ENCODE measurements at places on chromosomes 16 and 17.

- DNase-seq = no peak
Observed at GRCh38 chr16:54211203-54211602, 75.4 kb downstream of the IRX3 start.

- DNase-seq = no peak
Observed at GRCh38 chr16:17269439-17269838, 201.3 kb downstream of the XYLT1 start.

DNA sequence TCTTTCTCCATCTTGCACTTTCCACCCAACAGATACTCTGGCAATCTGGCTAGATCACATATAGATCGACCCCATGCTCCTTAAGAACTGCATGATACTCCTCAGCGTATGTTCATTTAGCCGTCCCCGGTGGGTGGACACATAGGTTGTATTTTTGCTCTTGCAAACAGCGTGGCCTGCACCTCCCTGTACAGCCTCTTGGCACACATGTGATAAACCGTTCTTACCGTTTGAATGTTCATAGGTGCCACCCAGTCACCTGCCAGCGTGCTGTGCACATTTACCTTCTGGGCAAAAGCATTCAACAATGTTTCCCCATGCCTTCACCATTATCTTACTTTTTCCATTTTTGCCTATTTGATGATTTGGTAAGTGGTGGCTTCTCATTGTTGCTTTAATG is 6.2 kb downstream of the TNP2 start:
- DNase-seq = no peak

DNA sequence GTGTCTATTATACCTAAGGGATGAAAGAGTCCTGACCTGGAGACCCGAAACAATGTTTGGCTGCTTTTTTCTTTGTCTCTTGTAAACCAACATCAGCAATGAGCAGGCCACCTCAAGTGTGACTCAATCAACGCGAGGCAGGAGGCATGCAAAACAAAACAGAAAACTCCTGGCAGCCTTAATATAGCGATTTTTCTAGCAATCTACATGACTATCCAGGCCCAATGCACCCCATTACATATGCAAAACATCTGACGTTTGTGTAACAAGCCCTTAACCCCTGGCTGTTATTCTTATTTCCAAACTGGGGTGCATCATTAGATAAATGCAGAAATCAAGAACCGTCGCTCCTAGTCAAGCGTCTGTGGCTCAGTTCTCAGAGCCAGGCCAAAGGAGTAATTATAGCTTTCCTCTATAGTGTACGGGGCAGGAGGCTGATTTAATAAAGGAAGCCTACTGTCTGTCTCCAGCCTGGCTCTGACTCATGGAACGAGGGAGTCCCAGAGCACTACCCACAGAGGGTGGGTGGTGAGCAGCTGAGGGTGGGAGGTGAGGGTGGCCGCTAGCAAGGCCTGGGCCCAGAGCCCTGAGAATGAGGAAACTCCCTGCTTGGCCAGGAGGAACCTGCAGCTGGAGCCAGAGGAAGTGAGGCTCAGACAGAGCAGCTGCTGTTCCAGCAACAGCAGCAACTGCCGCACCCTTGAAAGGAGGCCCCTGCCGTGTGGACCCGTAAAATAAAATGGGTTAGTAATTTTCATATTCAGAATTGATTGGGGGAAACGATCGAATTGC is 43.9 kb downstream of the CHD9 start:
- DNase-seq = peak; percentile 98

- no peak for DNase-seq
Observed at GRCh38 chr17:82487910-82488309, 29.4 kb downstream of the NARF start.

DNA sequence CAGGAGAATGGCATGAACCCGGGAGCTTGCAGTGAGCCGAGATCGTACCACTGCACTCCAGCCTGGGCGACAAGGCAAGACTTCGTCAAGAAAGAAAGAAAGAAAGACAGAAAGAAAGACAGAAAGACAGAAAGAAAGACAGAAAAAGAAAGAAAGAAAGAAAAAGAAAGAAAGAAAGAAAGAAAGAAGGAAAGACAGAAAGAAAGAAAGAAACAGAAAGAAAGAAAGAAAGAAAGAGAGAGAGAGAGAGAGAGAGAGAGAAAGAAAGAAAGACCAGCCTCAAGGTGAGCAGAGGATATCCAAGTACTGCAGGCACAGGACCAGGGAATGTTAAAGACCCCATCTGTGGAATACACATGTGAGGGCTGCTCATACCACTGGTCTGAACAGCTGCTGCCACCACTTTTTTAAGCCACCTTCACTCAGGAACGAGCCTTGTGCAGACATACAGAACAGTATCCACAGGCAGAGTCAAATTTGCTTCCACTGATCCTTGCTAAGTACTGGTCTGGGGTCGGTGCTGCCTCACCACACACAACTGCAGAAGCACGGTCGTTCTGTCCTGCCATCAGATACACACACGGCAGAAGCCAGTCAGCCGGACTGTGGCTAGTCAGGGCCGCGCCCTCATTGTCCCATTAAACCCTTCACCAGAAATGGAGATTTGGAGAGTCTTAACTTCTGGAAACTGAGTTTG is 7.7 kb downstream of the RAB5C start:
- DNase-seq = no peak

DNA sequence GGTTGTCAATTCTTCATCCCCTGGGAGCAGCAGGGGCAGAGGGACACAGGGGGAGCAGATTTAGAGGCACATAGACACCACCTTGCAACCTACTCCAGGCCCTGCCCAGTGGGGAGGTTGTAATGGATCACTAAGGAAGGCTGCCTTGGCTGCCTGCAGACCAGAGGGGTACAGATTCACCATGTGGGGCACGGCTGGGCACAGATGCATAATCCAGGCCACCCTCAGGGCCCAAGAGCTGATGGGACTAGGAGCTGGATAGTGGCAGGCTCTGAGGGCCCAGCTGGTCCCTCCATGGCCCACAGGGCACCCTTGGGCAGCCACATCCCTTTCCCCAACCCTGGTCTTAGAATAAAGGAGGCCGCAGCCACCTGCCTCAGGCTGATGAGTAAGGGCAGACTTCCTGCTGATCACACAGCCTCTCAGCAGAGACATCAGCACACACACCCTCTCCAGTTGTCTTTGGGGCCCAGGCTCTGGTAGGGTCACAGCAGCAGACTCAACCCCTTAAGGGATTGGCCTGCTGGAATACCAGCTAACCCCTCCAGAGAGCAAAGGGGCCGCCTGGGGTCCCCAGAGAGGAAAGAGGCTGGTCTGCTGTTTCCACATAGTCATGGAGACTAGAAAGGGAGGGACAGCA is 224.9 kb downstream of the GSG1L start:
- no peak for DNase-seq

DNA sequence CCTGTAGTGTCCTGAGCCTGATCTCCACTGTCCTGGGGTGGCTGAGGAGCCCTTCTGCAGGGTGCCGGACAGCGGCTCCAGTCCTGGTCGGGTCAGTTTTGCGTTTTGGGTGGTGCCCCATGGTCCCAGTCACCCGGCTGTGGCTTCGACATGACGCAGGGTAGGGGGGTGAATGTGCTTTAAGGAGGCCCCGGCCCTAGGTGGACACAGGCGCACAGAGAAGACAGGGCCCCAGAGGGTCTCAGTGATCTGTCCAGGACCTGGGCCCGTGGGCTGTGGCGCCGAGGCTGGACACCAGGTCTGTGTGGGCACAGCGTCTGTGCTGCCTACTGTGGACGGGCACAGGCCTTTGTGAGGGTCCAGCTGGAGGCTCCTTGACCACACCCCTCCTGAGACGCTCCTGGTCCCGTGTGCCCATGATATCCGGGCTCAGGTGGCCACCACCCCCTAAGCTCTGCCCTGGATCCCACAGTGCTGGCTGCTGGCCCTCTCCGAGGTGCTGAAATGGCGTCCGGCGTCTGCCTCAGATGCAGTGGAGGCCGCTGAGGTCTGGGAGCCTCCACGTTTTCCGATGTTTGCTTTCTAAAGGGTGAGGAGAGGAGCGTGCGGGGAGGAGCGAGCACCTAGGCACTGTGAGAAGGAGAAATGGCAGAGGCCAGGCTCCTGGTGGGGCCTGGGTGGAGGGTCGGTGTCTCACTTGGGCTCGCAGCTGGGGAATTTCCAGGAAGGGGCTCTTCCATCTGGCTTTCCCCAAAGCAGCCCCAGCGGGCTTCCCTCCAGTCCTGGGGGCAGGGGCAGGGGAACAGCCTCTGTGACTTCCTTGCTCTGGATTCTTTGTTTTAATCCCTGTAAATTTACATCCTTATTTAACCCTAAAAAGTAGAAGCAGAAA is 56.1 kb upstream of the ACSF3 start:
- peak; percentile 47 for DNase-seq

DNA sequence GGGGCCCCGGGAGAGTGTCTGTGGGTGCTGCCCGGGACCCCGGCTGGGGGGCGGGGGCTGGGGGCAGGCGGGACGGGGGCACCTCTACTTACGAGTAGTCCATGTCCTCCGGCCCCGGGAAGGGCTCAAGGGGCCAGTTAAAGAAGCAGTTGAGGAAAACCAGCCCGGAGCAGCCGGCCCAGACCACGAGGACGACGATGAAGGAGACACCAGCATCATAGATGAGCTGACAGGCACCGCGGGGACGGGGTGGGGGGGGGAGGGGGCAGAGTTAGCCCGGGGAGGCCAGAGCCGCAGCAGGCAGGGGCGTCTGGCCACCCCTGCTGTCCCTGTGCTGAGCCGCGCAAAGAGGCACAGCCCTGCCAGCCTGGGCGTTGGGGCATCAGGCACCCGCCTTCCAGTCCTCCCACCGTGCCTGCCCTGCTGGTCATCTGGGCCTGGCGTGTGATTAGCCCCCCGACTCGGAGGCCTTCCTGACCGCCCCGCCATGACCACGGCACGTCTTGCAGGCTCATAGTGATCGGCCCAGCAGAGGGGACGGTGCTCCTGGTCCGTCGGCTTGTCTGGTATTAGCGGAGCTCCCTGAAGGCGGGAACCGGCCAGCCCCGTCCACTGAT is 29.0 kb upstream of the PITPNA start:
- no peak for DNase-seq

DNA sequence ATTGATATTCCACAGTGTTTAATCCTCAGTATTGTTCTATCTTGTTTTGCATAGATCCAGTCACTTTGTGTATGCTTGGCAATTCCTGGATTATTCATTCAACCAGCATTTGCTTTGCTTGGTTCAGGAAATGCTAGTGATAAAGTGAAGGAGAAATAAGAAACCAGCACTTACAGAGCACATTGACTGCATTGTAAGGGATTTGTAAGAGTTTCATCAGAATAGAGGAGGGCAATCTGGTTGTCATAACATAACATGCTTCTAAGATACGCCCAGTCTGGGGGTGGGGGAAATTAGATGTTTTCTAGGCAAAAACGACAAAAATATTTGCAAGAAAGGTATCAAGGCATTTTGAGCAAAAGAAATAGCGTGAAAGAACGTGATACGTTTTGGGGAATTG is 40.4 kb downstream of the TNRC6A start:
- DNase-seq = no peak

DNA sequence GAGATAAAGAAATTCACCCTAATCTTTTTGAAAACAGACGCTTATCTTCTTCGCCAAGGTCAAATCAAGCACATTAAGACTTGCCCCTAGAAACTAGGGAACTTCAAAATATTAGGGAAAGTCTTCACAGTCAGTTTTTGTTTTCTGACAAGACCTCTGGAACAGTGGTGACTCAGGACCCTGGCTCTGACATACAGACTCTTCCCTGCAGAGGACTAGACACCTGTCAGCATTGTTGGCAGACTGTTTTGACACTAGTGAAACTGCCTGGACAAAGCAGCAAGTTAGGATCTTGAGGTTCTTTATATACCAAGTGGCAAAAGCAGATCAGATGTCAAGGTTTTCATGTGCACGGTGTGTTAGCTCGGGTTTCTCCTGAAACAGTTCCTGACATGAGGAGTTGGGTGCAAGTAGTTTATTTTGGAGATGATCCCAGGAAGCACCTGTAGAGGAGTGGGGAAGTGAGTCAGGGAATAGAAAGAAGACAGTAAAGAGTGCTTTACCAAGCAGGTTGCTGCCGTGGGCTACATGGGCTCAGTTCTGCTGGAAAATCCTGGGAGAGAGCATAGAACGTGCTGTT is 182.0 kb upstream of the IRX5 start:
- no peak for DNase-seq

- DNase-seq = no peak
Observed at GRCh38 chr16:85579191-85579590, 33.9 kb upstream of the GSE1 start.

- DNase-seq = no peak
Observed at GRCh38 chr17:4959261-4959965, 8.2 kb downstream of the SPAG7 start.

- DNase-seq = no peak
Observed at GRCh38 chr16:49453021-49453420, 79.4 kb downstream of the C16orf78 start.

- no peak for DNase-seq
Observed at GRCh38 chr17:81664051-81664470, 2.3 kb downstream of the OXLD1 start.

DNA sequence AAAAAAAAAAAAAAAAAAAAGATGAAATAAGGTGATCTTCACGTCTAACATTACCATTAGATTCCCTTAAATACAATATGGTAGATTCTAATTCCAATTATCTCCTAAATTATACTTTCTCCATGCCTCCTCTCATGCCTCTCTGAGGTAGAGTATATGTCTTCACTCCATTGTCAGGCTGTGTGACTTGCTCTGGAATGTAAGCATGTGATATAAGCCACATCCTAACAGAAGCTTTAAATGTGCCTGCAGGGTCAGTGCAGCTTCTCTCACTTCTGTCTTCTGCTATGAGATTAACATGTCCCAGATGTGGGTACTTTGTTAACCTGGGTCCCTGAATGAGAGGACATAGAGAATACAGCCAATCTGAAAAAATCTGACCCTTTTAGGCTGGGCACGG is 32.6 kb downstream of the MED13 start:
- no peak for DNase-seq

- no peak for DNase-seq
Observed at GRCh38 chr17:21174186-21174585, 39.8 kb downstream of the TMEM11 start.

DNA sequence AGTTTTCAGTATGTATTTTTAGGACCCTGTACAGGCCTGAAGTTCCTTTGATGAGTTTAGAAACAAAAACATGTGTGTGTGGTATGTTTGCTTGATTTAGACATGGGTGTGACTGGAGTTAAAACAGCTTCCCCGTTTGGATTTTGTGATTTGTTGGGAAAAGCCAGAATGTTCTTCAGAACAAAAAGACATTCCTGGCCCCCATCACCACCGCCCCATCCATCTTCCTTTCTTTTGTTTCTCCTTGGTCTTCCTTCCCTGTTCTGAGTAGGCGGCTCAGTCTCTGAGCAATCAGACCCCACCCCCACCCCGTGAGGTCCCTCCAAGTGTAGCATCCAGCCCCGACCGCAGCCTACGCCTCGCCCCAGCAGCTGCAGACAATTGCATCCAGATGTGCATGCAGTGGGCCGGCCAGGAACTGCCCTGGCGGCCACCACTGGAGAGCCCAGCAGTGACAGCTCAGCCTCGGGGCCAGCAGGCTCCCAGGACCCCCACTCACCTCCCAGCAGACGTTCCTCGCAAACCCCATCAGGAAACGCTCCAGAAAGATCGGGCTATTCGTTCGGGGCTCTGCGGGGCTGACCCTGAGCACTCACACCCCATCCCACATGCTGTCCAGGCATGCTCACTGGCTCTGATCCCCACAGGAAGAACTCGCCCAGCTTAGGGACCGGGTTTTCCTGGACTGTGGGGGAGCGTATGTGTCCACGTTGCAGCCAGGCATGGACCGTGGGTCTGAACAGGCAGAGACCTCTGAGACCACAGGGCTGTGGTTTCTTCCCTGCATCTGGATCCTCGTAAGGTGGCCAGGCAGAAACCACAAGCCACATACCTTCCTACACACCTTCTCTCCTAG is 99.8 kb upstream of the CDH5 start:
- DNase-seq = no peak
